ENCODE measurements at places on chromosomes 5 and 9.

DNA sequence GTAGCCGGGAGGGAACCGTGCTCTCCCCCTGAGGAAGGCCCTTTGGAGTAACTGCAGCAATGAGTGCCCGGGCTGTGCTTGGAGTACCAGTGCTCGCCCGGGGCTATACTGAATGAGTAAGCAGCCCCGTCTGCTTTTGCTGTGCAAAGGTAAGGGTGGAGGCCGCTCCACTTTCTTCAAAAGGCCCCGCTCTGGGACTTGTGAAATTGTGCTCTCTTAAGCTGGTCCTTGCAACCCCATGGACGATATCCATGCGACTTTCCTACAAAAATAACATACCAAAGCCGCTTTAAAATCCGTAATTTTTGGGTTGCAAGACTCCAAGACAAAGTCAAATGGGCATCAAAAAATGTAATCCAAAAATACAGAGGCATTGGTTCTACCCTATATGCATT, 578 bp upstream of the TNFAIP8 start:
- no peak for DNase-seq

- no peak for DNase-seq
Observed at GRCh38 chr5:75509956-75510355, 1.5 kb downstream of the CERT1 start.

DNA sequence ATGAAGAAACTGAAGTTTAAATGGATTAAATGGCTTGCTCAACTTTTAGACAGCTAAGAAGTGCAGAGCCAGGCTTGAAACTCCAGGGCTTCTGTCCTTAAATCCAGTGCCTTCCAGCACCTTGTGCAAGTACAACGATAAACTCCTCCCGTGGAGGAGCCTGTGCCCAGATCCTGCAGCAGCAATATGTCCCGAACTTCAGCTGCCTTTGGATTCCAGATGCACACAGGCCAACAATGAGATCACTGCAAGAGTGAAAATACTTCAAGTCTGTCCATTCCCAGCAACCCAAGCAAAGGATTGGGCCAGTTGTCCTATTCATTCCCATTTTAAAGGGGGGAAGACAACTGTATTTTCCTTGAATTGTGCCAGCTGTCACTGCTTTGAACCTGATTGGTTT, 199.6 kb downstream of the CRB2 start:
- DNase-seq, result no peak

- no peak for DNase-seq
Observed at GRCh38 chr5:83353231-83353630, 118.3 kb upstream of the VCAN start.

DNA sequence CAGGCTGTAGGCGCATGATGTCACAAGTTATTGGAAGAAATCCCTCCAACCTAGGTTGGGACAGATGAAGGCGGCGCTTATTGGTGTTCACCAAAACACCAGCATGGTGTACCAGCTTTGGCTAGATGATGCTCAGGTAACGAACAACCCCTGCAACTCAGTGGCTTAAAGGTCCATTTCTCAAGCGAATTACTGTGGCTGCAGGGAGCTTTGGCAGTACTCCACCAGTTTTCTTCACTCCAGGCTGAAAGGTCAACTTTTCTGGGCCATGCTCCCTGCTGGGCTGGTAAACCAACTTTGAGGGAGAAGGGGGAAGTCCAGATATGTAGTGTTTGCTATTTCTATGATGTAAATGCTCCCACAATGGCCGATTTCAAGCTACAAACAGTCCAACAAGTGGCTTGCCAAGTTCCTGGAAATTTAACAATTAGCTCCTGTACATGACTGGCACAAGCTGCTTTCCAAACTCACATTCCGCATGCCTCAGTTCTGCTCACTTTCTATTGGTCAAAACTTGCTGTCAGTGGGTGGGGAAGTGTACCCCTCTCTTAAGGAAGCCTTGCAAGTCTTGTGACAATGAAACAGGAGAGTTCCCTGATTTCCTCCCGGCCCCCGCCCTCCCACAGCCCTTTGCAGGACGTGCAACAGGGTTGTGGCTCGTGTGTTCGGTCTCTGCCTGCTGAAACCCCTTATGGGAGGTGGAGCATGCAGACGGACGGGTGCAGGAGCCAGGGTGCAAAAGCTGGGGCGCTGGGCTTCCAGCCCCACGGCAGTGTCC, 588 bp upstream of the ZBED3 start:
- no peak for DNase-seq

DNA sequence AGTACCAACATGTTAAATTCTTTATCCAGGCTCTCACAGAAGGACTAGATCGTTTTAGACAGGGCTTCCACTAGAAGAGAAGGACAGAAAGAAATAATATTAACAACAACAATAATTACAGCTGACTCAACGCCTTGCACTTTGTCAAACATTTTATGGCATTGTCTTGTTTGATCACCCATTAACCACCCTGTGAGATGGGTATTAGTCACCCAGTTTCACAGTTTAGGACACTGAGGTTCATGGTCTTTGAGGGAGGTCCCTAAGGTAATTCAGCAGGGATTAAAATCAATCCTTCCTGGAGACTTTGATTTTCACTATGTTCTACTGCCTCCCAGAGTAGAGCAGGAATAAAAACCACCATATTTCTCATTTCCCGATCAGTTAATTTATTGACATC, 51.4 kb upstream of the BNC2 start:
- no peak for DNase-seq

- DNase-seq, result no peak
Observed at GRCh38 chr5:59763541-59763940, 130.0 kb downstream of the PDE4D start.

- DNase-seq, result no peak
Observed at GRCh38 chr5:52909192-52909591, 80.0 kb upstream of the ITGA2 start.

GRCh38 chr5:83672646-83673045, 48.0 kb downstream of the HAPLN1 start:
- DNase-seq, result no peak

DNA sequence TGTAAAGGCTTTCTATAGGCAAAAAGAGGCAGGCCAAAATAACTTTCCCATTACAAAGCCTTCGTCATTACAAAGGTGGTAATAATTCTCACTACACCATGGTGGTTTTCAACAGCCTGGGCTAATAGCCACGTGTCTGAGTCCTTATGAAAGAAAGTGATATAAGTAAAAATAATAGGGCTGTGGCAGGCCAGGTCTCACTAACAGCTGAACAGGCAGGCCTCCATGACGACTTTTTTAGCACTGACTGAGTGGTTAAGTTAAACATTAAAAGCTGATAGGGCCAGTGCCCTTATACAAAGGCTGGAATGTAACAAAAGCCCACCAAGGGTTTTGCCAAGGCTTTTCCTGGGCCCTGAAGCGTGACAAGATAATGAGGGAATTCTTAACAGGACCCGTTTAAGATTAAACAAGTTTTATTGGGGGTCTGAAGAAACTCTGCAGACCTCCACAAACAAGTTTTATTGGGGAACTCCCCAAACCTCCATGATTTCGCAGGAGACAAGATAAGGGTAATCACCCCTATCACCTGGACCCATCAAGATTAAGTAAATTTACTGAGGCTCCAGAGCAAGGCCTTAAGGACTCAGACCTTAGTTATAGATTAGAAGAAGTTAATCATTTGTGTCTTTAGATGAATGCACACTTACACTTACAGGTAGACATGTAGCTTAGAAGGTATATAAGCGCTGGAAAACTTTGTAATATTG, 412.9 kb downstream of the CHSY3 start:
- no peak for DNase-seq

DNA sequence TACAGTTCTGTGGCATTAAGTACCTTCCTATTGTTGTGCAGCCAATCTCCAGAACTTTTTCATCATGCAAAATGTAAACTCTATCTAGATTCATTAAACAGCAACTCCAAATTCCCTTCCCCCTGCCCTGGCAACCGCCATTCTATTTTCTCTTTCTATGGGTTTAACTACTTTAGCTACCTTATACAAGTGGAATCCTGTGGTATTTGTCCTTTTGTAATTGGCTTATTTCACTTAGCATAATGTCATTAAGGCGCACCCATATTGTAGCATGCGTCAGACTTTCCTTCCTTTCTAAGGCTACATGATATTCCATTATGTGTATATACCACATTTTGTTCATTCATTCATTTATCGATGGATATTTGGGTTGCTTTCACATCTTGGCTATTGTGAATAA, 142.4 kb downstream of the CAAP1 start:
- no peak for DNase-seq

DNA sequence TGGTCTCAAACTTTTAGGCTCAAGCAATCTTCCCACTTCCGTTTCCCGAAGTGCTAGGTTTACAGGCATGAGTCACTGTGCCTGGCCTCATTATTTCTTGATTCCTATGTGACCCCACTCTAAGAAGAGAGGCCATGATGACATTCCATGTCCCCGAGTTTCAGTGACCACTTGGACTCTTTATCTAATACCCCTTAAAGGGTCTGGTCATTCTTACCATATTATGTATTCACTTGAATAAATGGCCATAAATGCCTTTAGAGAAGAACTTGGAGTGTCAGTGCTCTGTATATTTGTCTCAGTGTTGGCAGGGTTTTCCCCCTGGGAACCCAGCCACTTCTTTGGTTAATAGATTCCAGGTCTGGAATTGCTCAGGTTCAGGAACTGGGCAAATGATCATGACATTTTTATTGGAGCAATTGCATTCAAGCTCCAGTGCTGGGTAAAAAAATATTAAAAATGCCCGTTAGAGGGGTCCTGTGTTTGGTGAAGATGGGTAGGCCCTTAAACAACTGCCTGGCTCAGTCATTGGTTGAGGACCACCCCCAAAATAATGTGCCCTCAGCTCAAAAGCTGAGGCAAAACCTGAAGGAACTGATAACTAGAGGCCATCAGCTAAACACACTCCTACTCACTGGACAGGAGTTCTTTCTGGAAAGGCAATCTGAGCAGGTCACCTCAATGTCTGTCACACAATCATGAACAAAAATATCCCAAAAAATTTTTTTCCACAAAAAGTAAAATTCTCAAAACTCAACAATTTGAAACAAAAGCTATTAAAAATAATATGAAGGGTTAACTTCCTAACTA, 186.6 kb upstream of the ZNF608 start:
- DNase-seq, result no peak

DNA sequence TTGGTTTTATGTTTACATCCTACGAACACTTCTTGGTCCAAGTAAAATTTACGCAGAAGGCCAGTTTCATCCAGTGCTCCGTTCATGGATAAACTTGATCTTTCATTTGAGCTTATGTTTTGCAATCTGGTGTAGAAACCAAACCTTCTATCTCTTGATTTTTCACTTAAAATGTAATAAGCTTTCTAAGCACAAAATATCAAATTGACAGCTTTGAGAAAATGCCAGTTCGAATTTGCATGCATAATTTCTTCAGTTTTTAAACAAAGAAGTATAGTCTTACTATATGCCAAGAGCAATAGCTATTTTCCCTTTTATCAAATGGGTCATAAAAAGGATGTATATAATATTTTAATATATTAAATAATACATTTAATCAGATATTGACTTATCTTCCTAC, 17.8 kb downstream of the DNAH5 start:
- DNase-seq, result no peak
